ENCODE measurements at places on chromosomes 6 and 20. TPM values are rescaled to one million over a fixed set of nuclear protein-coding genes. Genes with fewer than 3 reads are reported as not detected.

- H3K27ac ChIP-seq: no peak overlapping the region
- H3K4me1 ChIP-seq: no peaks in the 10 kb centered on the region
- H3K27me3 ChIP-seq: no peaks in the 10 kb centered on the region
- no peaks in the 10 kb centered on the region for H3K36me3 ChIP-seq
- no peak overlapping the region for H3K4me3 ChIP-seq
- no peak for DNase-seq
Observed at GRCh38 chr6:126770176-126770575, 348.3 kb upstream of the RSPO3 start.

DNA sequence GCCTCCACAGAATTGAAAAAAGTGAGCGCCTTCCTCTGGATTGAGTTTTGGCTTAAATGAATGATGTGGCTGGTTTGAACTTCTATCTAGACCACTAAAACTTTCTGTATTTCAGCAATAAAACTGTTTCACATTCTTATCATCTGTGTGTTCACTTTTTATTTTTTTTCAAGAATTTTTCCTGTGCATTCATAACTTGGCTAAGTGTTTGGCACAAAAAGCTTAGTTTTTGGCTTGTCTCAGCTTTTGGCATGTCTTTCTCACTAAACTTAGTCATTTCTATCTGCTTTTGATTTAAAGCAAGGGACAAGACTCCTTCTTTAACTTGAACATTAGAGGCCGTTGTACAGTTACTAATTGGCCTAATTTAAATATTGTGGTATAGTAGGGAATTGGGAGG, 1015.1 kb downstream of the EPHA7 start:
- no peaks in the 10 kb centered on the region for H3K27me3 ChIP-seq
- no peak for DNase-seq
- H3K36me3 ChIP-seq: no peaks in the 10 kb centered on the region
- no peak overlapping the region for H3K4me3 ChIP-seq
- no peak overlapping the region for H3K27ac ChIP-seq

DNA sequence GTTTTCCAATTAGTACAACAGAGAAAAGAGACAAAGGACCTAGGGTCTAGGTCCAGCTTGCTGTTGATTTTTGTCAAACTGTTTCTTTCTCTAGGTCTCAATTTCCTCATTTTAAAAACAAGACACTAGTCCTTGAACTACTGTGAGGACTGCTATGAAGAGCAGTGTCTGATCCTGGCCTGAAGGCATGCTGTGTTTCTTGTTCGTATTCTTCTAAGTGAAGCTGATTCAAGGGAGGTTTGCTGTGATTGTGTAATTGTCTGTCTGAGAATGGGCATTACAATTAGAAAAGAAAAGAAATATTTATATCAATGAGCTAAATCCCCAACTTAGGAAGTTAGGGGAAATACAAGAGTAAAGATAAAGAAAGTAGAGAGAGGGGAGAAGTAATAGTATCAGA, 228.2 kb upstream of the SUPT3H start:
- DNase-seq: no peak
- H3K36me3 ChIP-seq: no peaks in the 10 kb centered on the region
- H3K27me3 ChIP-seq: no peaks in the 10 kb centered on the region
- peaks cover 4% of the 10 kb centered on the region for H3K4me1 ChIP-seq
- no peak overlapping the region for H3K4me3 ChIP-seq
- H3K27ac ChIP-seq: no peak overlapping the region

DNA sequence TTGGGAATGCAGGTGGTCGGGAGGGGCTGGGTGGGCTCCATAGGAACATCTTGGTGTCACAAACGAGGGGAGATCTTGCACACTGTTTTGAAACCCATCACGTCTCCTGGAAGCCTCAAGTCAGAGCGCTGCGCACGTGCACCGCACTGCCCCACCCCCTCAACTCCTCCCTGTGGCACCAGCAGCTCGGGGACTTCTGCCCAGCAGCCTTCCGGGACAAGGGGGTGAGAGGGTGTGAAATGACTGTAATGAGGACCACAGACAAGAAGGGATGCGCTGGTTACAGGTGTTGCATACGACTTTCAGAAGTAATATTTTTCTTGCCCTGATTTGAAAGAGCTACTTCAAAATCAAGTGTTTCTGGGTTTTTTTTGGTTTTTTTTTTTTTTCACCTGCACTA, 60.3 kb downstream of the FOXC1 start:
- no peak overlapping the region for H3K27ac ChIP-seq
- no peaks in the 10 kb centered on the region for H3K4me1 ChIP-seq
- no peak for DNase-seq

DNA sequence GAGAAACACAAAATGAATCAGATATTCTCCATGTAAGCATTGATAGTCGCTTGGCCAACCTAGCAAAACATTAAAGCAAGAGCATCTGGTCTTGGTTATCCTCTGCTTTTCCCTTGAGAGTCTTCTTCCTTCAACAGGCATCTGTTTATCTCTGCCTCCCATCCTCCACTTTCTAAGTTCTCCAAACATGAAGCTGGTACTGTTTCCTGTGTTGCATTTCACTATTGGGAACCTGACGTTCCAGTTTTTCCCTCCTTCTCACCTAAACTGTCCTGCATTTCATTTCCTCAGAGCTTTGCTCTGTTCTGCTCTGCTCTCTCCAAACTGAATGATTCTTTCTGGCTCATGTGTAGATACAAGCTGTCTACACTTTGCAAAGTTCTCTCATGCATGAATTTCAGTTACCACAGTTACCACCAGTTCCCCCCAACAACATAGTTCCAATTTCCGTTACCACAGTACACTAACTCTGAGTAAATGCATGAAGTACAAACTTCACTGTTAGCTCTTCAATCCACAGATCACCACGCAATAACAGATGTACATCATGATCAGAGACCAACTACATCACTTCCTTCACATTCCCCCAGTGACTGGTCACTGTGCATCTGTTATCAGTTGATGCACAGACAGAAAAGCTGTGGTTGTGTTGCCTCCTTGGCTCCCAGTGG, 86.7 kb upstream of the F13A1 start:
- no peaks in the 10 kb centered on the region for H3K36me3 ChIP-seq
- peaks cover 46% of the 10 kb centered on the region for H3K4me1 ChIP-seq
- no peak for DNase-seq
- H3K27me3 ChIP-seq: no peaks in the 10 kb centered on the region
- no peak overlapping the region for H3K4me3 ChIP-seq

UST gene
- total RNA-seq: 13.5 TPM

DNA sequence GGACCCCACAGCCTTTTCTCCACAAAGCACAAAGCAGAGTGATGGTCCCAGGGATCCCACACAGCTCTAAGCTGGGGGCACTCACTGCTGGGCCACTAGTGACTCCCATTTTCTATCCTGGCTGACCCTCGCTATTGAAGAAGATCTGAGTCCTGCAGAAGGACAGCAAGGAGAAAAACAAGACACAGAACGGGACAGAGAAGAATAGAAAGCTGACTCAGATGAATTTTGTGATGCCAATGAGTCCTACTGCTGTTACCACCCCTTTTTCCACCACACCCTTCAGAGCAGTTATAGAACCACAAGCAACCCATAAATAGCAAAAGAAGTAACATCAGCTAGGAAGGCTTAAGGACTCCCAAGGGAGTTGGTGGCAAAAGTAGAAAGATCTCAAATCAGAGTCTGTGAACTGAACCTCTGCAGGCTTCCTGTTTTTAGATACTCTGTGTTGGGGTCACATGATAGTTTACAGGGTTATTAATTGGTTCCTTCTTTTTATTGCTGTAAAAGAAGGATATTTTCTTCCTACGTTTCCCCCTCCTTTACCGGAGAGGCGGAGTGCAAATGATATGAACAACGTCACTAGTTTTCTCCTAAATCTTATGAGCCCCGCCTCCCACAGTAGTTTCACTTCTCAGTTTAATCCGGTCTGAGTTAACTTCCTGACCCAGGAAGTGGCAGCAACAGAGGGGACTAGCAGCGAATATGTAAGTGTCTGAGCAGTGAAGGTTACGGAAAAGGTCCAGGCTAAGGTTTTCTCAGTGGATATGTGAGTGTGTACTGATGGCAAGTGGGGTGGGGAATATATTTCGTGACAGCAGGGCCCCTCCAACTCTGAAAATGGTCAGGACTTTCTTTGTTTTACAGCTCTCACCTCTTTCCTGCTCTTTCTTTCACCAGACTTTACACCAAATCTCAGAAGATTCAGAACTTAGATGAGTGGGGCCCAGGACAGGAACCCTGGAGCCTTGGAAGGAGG, at the start of gene TRIM38:
Gene TRIM38 (plus strand): TSS at position 654 of the 979 bp plus-strand sequence. CDS start 3,721 bp downstream, outside the sequence.
- peaks cover 24% of the 10 kb centered on the region for H3K4me1 ChIP-seq
- no peaks in the 10 kb centered on the region for H3K27me3 ChIP-seq
- peak within 1 kb of the TSS; percentile 56 for H3K4me3 ChIP-seq

BYSL gene
- 9.2 TPM for total RNA-seq

DNA sequence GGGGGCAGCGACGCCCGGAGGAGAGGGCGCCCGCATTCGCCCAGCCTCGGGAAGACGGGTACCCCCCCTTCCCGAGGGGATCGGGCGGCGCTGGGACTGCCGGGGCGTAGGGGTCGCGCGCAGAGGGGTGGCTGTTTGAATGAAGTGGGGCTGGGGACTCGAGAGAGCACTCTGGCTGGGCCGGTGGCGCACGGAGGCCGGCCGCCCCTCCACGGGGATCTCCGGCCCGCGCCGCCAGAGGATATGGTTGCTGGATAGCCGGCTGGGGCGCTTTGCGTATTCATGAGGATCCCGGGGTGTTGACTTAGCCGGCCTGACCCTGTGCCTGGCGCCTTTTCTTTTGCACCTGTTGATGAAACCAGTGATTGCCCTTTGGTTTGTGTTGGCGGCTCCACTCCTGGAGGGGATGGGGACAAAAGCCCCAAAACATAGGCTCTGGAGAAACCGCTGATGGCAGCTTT, 469 bp downstream of the SYNJ2 start:
- H3K4me1 ChIP-seq: no peaks in the 10 kb centered on the region
- H3K36me3 ChIP-seq: no peaks in the 10 kb centered on the region
- peak overlapping the region; percentile 48 for H3K27ac ChIP-seq
- DNase-seq: no peak
- peak overlapping the region; percentile 80 for H3K4me3 ChIP-seq
- no peaks in the 10 kb centered on the region for H3K27me3 ChIP-seq

COL11A2 gene
- total RNA-seq: 1.5 TPM

Measured in tibial nerve (tissue), 4 donors.